ENCODE measurements at places on chromosomes 11 and 22.

DNA sequence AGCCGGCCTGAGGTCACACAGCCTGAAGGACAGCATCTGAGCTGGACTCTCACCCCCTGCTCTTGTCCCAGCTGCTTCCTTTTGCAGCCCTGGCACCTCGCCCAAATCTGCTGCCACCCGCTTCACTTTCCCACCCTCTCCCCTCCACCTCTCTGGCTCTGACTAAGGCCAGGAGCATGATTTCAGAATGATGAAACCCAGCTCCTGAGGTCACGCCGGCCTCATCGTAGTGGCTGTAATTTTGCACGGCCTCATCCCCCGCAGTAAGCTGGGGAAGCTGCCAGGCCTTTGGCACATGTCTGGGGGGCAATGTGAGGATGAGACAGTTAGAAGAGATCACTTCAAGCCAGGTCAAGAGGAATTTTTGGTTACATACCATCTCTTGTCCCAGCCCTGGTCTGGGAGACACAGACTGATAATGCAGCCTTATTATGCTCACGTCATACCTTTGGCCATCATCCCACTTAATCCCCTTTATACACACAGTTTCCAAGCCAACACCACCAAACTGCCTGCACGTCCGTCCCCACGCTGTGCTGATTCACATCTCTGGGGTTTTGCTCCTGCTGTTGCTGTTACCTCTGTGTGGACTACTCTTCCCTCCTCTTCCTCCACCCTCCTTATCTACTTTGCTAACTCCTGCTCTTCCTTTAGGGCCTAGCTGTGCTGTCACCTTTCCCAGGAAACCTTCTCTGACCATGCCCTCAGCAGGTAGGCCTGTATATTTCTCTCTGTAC lies 58.1 kb downstream of the CHRDL2 start:
- no peak for DNase-seq

DNA sequence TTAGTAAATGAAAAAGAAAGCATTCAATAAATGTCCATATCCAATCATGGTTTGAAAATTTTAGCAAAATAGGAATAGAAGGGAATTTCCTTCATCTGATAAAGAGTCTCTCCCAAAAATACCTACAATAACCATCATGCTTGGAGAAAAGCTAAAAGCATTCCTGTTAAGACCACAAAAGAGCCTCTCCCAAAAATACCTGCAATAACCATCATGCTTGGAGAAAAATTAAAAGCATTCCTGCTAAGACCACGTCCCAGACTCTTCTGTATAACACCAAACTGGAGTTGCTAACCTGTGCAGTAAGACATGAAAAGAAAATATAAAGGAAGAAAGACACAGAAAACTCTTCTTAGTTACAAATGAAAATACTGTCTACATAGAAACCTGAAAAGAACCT lies 69.4 kb downstream of the LINC01488 start:
- no peak for DNase-seq

- peak; percentile 23 for DNase-seq
Measured at GRCh38 chr11:129815596-129816461, at the start of gene TMEM45B. Gene TMEM45B (plus strand): TSS chr11:129815848. CDS start chr11:129852483, 36,635 bp downstream.

DNA sequence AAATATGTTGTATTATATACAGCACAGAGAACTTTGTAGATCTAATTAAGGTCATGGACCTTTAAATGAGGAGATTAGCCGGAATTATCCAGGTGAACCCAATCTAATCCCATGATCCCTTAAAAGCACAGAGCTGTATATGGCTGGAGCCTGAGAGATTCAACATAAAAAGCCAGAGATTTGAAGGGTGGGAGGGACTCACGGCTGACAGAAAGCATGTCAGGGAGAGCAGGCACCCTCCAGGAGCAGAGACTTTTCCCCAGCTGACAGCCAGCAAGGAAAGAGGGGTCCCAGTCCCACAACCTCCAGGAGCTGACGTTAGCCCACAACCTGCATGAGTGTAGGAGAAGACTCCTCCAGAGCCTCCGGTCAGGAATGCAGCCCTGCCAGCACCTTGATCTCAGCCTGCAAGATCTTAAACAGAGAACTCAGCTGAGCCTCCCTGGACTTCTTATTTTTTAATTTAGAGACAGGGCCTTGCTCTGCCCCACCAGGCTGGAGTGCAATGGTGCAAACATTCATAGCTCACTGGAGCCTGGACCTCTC lies 20.0 kb upstream of the ADA2 start:
- no peak for DNase-seq

GRCh38 chr11:3231851-3232744 lies at the start of gene MRGPRE:
Gene MRGPRE (minus strand): TSS chr11:3232417. CDS start chr11:3228799, 3,618 bp downstream.
- DNase-seq, result no peak

DNA sequence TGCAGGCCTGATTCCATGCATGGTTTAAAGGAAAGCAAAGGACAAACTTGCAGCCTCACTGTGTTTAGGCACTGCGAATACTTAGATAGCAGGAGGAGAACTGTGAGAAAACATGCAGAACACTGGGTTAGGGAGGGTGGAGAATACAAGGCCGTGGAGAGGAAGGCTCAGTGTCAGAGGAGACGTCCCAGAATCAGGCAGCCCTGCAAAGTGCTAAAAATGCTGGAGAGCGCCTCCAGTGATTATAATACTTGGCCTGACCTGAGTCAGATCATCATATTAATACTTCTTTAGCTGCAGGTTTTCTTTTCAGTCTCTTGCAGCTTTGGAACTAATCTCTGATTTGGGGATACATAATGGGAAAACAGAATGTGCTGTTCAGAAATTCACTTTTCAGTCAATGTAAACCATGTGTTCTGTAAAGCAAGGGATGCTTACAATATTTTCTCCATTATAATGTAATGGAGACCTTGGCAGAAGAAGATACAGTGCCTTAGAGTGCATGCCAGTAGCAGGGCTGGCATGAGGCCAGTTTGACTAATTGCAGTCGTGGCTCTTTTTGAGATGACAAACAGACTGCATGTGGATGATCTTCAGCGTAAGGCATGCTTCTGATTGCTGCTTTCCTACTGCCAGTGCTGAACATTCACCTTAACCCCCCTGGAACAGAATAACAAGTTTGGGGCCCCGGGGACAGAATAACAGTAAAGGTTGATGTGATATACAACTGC lies 16.8 kb downstream of the EXT2 start:
- no peak for DNase-seq

DNA sequence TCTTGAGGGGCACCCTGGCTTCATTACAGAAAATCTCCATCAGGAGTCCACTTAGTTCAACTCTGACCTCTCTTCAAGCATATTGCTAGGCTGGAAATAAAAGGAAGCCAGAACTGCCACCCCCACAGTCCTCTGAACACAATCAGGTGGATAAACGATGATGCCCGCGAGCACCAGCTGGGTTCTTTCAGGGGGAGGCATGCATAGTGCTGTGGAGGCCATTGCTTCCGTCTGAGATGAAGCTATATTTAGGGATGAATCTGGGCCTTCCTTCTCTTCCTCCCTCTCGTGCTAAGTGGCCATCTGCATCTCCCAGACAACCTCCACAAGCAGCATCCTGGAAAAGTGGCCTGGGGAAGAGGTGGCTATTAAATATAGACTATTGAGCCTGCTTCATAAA lies 3.9 kb upstream of the MICAL2 start:
- no peak for DNase-seq

DNA sequence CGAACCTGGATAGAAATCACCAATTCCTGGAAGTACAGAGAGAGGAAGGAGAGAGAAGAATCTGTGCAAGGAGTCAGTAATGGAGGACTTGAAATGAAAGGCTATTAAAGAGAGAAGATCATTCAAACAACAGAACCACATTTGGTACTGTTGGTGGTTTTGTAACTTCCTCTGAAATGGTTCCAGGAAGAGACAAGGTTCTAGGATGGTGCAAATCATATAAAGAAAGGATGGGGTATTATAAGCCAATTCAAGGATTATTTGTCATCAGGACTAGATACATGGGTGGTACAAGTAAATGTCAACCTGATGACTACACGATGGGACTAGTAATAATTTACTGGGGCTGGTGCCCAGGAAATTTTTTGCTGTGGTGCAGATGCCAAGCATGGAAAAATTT lies 28.9 kb upstream of the TMA7B start:
- no peak for DNase-seq

DNA sequence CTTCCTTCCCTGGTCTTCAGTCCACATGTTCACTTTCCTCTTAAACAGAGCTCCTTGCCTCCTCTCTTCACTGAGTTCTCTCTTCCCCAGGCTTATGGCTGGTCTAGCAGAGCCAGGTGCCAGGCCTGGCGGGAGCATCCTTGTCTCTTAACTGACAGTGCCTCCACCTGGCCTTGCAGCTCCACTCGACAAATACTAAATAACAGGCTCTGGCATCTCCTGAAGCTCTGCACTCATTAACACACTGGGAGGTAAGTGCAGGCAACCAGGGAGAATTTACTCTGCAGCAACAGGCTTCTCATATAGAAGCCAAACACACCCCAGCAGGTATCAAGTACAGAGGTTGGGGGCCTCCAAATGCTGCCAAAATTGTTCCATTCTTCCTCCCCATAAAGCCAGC lies 438.1 kb downstream of the SOX6 start:
- DNase-seq, result no peak

GRCh38 chr22:46763051-46763705 lies 728 bp downstream of the TBC1D22A start:
- DNase-seq, result no peak

DNA sequence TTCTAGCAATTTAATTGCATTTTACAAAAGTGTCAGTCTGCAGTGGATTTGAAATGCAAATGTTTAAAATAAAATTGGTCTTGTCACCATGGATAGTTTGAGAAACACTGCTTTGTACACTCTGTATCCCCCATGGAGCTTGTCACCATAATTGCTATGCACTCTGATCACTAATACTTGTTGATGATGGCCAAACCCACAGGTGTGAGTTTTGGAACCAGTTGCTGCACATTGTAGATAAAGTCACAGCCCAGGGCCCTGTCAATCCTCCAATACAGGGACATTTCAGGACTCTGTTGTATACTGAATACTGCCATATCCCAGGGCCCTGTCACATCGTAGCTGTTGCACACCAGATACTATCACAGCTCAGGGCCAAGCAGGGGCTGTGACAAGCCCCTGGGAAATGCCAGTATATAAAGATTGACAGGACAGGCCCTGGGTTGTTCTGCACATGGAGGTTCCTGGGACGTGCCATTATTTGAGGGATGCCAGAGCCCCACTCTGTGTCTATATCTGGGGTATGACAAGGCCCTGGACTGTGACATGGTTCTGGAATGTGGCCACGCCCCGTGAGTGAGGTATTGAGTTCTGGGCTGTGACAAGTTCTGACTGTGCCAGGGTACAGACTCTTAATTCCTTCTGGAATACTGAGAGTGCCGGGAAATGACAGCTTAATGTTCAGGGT lies 27.9 kb upstream of the SMPD1 start:
- DNase-seq, result no peak

DNA sequence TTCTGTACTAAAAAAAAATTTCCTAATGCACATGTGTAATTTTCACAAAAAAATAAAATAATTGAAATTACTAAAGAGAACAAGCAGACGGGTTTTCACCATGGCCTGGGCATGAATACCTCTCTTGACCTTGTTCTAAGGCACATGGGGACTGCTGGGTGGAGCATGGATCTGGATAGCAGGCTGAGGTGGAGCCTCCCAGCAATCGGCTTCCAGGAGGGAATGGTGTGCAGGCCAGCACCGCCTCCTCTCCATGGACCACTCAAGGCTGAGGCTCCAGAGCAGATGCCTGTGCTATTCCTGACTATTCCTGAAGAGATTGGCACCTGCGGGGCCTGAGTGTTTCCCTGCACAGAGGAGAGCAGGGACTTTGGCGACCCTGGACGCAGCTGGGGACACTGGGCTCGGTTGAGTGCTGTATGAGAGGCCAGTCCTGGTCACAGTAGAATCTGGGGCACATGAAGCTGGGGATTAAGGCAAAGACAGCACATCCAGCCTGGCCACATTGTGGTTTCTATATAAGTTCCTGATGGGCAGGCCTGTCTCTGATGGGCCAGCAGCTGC lies 963.6 kb downstream of the BRD1 start:
- no peak for DNase-seq

DNA sequence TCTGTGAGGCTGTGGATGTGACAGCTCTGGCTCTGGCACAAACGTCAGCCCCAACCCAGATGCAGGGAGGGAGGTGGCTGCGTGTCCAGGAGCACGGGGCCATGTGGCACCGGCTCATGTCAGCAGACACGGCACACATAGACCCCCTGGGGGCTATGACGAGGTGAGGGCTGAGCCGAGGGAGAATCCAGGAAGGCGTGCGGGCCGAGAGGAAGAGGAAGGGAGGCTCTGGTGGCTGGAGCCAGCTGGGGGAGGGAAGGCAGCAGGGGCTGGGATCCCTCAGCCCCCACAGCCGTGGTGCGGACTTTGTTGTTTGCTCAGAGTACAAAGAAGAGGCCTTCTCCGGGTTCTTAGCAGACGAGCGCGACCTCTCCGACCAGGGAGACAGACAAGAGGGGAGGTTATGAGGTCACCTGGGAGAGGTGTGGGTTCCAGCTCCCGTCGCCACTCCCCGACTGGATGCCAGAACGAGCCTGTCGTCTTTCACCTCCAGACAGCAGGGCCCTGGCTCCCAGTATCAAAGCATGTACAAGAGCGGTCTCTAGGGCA lies 46.1 kb downstream of the CDKN1C start:
- no peak for DNase-seq

- DNase-seq, result no peak
Measured at GRCh38 chr11:26483108-26483507, 89.0 kb downstream of the MUC15 start.

- no peak for DNase-seq
Measured at GRCh38 chr11:18765554-18765953, 26.0 kb downstream of the PTPN5 start.

DNA sequence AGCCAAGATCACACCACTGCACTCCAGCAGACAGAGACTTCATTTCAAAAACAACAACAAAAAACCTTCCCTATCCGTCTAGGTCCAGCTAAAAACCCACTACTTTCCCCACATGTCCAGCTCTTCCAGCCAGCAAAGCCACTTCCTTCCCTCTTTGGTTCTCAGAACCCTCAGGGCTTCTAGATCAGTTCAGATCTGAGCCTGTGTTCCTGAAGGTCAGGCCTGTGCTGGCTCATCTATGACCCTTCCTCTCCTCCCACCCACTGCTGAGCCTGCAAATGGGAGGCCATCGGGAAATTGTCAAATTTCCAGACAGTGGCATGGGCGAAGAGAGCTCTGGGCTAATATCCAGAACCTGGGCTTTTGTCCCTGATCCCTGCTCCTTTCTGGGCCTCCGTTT lies 37.8 kb downstream of the SLCO2B1 start:
- no peak for DNase-seq

DNA sequence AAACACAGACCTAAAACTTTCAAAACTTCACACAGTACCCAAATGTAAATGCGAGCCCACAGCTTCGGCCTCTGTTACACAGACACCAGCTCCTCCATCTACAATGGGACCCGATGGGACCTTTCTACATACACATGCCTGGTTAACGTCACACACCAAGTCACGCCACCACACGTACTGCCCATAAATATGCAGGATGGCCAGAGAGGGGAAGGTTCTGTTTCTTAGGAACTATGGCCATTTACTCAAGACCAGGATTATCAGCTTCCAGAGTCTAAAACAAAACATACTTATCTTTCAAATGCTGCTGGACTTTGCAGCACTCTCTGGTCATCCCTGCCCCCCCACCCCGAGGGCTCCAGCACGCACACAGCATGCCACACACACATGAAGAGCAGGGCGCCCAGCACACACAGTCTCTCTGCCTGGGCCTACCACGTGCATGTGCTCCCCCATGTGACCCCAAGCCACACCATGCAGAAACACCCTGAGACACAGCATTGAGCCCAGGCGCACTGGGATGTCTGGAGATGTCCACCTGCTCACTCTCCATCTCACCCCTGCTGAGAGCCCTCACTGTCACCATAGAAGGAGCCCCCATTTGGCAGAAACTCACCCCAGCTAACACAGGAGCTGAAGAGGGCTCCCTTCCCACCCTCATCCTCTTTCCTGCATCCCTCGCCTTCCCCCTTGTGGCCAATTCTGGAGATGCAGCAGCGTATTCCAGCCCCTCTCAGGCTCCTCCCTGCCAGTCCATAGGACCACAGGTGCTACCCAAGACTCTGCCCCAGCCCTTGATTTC lies 61.8 kb downstream of the SLC22A12 start:
- DNase-seq, result peak; percentile 71

Data from activated CD4-positive, alpha-beta T cell treated with anti-CD3 and anti-CD28 coated beads, Interleukin-2, amount 50 U/mL, for 4 hours (primary cell).